Activated T-helper 2 cell treated with anti-CD3 and anti-CD28 coated beads, Interferon-gamma antibody, Interleukin-2, Interleukin-4, amounts not matched to agents 10 μg/mL and 5 μg/mL and 100 μg/mL, durations not matched to agents 14 hours and 24 hours and 36 hours (primary cell): ENCODE measurements at places on chromosomes 16 and 17.

- no peak for DNase-seq
These were observed 278.7 kb downstream of the FOXL1 start for GRCh38 chr16:86856946-86857586.

DNA sequence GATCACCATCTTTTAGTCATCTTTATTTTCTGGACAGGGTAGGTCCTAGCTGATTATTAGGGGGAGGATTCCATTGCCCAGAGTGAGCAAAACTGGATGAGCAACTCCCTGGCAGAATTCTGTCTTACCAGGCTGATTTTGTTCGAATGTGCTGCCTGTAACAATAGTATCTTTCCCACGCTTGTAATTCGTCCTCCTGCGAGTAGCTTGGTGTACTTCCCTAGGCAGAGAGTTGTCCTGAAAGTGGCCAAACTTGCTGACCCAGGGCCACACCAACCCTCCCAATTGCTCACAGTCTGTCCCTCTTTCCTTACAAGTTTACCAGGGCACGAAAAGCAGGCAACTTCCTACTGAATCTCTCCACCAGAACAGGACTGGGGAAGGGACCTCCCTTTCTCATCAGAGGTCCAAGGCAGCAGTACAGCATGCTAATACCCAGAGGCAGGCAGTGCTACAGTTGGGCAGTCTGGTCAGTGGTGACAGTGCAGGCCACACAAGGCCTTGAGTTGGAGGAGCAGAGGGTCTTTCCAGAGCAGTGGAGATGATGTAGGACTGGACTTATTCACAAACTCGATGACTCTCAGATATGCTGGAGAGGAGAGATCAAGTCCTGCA is 67.8 kb upstream of the NLK start:
- DNase-seq = no peak

GRCh38 chr17:49612726-49613125 is 37.1 kb downstream of the NXPH3 start:
- DNase-seq = no peak

GRCh38 chr17:45258981-45259380 is 2.9 kb downstream of the SPATA32 start:
- DNase-seq = no peak

DNA sequence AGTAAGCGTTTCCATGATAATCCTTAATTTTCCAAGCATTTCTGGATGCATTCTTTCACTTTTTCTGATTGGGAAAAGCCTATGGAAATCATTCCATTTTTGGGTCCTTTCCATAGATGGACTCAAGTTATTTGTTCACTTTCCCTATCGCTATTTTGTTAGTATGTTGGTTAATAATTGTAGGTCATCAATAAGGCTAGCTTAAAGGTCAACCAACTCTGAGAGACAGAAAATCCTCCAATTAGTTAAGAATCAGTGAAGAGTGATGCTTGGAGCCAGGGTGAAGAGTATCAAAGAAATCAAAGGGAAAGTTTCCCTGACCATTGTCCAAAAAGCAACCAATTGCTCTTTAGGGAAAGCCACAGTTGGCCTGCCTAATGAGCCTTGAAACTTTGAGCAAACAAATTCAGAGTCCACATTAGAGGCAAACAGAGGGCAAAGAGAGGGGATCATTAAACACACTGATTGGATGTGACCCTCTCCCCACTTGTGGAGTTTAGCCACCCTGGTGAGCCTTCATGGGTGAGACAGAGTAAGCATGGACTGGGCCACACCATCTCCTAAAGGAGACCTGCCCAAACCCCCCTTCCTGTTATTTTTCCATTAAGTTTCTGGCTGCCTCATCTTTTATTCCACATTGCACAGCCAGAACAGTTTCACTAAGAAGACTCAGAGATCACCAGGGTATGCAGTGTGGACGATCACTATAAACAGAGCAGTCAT is 133.4 kb upstream of the DYNLRB2 start:
- no peak for DNase-seq

DNA sequence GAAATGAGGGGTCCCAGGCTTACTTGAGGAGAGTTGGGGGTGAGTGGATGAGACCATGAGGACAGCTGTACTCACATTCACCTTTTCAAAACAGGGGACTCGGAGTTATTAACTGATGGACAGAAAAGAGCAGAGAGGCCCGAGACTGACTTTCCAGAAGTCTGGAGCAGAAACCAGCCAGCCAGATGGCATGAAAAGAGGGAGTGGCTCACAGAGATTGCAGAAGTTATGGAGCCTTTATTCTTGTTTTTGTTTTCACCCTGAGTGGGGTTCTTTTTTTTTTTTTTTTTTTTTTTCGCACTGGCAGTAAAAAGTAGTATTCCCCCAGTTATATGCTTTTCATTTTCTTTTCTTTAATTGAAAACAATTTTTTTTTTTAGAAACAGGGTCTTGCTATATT is 18.9 kb downstream of the TVP23A start:
- DNase-seq = no peak

DNA sequence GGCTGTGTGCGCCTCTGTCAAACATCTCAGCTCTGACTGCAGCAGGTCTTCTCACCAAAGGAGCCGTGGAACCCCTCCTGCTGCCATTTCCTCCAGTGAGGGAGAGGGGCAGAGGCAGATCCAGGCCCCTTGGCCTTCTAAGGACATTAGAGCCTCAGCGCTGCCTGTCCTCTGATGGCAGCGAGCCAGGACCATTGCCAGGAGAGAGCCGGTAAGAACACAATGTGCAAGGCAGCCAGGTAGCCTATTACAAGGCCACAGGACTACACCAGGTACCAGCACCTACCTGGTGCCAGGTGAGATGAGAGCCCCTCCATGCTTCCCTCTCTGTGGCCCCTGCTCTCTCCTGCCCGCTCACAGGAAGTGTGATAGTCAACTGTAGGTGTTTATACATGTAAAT is 11.0 kb downstream of the LRRC75A start:
- no peak for DNase-seq

DNA sequence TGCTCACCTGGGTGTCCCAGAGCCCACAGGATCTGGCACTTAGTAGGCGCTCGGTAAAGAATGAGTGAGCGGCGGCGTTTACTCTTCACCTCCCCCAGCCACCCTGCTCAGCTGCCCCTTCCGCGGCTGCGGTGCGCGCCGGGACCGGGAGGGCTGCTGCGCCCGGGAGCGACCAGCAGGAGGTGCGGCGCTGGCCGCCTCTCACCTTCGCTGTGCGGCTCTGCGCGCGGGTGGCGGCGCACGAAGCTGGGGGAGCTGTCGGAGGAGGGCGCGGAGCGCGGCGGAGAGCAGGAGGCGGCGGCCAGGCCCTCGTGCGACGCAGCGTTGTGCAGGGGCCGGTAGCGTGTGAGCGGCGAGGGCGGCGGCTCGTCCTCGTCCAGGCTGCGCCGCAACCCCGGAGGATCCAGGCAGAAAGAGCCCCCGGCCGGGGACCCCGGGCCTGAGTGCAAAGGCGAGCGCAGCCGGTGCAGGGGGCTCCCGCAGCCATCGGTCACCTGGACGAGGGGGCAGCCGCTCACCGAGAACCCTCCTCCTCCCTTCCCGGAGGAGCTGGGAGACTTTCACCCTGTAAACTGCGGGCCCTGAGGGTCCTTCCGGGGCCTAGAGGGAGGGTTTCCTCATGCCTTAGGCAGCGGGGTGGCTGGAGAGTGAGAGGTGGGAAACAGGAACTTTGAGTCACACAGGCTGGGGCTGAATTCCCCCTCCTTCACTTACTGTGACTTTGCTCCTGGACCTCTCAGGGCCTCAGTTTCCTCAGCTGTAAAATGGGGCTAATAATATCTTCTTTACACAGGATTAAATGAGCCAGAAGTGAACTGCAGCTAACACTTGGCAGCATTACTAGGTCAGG is 12.5 kb downstream of the SAMD14 start:
- peak; percentile 58 for DNase-seq
